ENCODE measurements at places on chromosomes 6 and 20. TPM values are rescaled to one million over a fixed set of nuclear protein-coding genes. Genes with fewer than 3 reads are reported as not detected.
A peak's percentile ranks its signal among the peaks of the same experiment; 100 is the strongest.

The OLIG3 gene
- 0.45 TPM for total RNA-seq

GRCh38 chr6:166942393-166943168 is 13.8 kb downstream of the RNASET2 start:
- no peak overlapping the region for H3K4me3 ChIP-seq
- H3K4me1 ChIP-seq, result peaks cover 21% of the 10 kb centered on the region
- peak overlapping the region; percentile 54 for H3K27ac ChIP-seq

- DNase-seq, result no peak
- H3K4me1 ChIP-seq, result no peaks in the 10 kb centered on the region
- H3K36me3 ChIP-seq, result no peaks in the 10 kb centered on the region
- no peaks in the 10 kb centered on the region for H3K27me3 ChIP-seq
- H3K4me3 ChIP-seq, result no peak overlapping the region
- no peak overlapping the region for H3K27ac ChIP-seq
Measured at GRCh38 chr6:77228279-77228678, 235.0 kb downstream of the HTR1B start.

The AKAP12 gene
- total RNA-seq, result 1.1 TPM

The HTR1E gene
- total RNA-seq, result not detected
